ENCODE measurements at places on chromosomes 3 and 15.

DNA sequence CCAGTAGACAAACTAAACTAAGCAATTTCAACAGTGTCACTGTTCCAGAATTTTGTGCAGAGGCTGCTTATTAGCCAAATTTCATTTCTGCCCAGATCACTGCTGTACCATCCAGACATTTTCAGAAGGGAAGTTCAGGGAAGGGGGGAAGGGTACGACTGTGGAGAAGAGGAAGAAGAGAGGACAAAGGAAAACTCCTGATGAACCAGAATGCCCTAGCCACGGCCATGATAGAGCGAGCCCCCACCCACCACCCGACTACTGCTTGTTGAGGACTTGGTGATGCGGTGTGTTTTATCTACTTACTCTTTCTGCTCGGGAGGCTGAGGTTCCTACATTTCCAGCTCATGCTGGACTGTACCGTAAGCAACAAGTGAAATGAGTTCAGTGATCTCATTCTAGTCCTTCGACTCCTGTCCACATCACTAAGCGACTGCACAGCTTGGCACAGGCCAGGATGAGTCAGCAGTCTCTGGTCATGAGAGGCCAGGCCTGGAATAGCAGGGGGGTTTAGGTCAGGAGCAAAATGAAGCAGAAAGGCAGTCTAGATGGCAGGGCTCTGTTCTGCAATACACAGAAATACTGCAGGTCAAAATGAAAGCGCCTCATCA lies 330.8 kb downstream of the TIGIT start:
- DNase-seq: peak; percentile 98

GRCh38 chr3:10529809-10530208 lies 24.4 kb upstream of the ATP2B2 start:
- DNase-seq: no peak

GRCh38 chr3:43348350-43348749 lies 62.0 kb downstream of the SNRK start:
- no peak for DNase-seq

- peak; percentile 66 for DNase-seq
Measured at GRCh38 chr3:177830411-177830849, 633.1 kb upstream of the TBL1XR1 start.
